ENCODE measurements at places on chromosomes 2 and 18.

DNA sequence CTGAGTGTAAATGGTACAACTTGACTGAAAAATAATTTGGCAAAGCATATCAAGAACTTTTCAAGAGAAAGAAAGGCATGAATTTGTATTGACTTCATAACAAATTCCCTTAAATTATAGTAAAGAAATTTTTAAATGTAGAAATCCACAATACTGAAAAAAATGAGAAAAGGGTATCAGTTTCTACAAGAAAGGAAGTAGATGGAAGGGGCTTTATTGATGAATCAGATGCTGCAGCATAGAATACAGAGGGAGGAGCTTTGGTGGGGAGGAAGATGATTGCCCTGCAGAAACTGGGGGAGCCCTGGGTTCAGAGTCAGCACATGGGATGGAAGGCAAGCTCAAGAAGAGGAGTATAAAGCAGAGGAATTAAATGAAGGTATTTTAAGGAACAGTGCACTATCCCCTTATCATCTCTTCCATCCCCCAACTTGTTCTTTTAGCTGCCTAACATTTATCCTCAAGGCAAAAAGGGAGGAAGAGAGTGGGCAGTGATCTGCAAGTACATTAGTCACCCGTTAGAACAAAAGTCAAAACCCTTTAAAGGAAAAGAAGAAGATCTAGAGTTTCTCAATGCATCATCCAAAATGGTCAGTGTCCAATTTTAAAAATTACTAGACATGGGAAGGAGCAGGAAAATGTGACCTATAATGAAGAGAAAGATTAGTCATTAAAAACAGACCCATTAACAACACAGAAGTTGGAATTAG lies 77.7 kb downstream of the KCTD18 start:
- no peak for DNase-seq

GRCh38 chr18:57819671-57820460 lies 16.8 kb upstream of the ATP8B1 start:
- DNase-seq, result peak; percentile 92

DNA sequence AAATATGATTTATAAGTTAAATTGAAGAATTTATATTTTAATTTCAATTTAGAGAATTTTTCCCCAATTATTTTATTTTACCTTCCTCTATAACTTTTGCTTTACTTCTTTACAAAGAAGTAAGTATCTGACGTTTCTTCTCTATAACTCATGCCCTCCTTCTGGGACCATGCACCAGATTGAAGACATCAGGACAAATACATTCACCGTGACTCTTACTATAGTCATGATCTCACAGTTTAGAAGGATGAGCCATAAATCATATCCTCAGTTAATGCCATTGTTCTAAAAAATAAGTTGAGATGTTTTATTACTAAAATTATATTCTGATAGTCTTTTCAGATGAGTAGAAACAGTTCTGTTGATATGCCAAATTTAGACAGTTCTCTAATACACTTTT lies 279.3 kb downstream of the TMX3 start:
- DNase-seq, result no peak

- DNase-seq, result no peak
These were observed 178.1 kb downstream of the NDUFA10 start for GRCh38 chr2:239846789-239847676.

DNA sequence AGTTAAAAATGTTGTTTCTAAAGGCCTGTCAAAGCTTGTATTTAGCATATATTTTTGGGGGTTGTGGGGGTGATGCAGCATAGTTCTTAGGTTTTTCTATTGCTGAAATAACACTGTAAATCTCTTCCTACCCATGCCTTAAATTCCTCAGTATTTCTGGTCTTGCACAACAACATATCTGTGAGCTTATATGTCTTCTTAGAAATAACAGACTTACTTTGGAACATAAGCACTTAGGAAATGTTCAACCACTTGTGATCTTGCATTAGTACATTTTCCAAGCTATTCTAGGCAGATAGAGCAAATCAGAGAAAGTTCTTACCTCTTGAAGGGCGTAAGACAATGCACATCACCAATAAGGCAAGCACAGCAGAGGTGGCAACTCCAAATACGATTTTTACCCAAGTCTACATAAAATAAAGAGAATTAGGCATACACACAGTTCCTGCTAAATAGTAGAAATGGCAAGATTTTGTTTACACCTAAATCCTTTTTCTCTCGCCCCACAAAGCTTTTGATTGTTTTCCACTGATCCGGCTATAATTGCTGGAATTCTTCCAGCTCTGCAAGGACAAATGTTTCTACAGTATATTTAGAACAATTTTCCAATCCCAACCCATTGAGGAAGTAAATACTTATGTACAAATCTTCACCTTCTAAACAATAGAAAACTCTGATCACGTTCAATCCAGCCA lies 512 bp downstream of the FAP start:
- peak; percentile 68 for DNase-seq

- DNase-seq, result no peak
These were observed at the start of gene ASIC4 for GRCh38 chr2:219514196-219514761. ASIC4 (plus strand) TSS chr2:219514482; CDS start chr2:219514725, 243 bp downstream.

- peak; percentile 67 for DNase-seq
These were observed 7.1 kb upstream of the KLF11 start for GRCh38 chr2:10036095-10036884.

- peak; percentile 41 for DNase-seq
These were observed 58.5 kb downstream of the ADD2 start for GRCh38 chr2:70709275-70710037.

DNA sequence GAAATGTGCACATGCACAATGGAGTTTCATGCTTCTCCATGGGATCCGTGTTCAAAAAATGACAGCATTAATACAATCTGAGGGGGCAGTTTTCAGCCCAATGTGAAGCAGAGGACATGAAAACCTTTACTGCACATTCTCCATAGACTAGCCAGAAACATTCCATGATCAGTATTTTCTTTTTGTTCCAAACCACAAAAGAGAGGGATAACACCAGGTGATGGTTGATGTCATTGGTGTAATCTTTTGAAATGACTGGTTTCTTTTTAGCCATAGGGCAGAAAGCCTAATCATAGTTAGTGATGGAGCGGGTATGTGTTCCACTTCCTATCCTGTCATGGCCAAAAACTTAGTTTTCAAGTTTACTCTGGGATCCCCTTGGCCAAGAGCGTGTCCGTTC lies 1.8 kb upstream of the KYNU start:
- no peak for DNase-seq

DNA sequence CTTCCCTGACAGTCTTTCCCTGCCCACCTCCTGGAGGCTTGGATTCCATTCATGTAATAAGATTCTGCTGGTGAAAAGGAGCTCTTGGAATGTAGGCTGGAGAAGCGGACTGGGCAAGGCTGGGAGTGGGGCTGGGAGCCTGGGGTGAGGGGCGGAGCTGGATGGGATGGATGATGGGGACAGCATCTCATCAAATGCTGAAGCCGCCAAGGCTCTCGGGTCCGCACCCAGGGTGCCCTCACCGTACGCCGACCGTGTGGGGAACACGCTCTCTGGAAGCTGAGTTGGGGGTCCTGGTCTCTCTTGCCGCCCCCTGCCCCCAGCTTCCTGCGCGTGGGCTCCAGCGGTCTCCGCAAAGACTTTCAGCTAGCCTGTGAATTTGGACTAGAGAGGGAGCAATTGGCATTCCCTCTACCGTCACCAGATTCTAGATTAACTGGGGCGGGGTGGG lies 9.1 kb downstream of the RAX start:
- no peak for DNase-seq

DNA sequence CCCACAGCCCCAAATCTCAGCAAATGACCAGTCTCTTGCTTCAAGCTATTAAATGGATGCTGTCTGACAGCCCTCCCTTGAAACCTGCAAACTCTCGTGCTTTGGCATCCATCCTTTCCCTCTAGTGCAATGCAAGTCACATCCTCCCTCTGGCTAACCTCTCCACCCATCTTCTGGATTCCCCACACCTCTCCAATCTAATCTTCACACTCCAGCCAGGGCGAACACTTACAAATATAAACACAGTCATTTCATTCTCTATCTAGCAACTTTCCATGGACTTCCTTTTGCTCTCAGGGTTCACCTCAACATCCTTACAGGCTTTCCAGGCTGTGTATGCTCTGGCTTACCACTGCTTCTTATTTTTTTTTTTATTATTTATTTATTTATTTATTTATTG lies 10.1 kb upstream of the NARS1 start:
- no peak for DNase-seq

- no peak for DNase-seq
These were observed 19.8 kb downstream of the CREG2 start for GRCh38 chr2:101367508-101367907.

DNA sequence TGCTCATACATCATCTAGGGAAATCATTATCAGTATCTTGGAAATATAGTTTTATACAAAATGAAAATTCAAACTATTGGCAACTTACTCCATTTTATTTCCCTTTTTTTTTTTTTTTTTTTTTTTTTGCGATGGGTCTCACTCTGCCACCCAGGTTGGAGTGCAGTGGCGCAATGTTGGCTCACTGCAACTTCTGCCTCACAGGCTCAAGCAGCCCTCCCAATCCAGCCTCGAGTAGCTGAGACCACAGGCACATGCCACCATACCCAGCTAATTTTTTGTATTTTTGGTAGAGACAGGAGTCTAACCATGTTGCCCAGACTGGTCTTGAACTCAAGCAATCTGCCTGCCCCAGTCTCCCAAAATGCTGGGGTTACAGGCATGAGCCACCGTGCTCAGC lies 29.0 kb downstream of the OLA1 start:
- no peak for DNase-seq

DNA sequence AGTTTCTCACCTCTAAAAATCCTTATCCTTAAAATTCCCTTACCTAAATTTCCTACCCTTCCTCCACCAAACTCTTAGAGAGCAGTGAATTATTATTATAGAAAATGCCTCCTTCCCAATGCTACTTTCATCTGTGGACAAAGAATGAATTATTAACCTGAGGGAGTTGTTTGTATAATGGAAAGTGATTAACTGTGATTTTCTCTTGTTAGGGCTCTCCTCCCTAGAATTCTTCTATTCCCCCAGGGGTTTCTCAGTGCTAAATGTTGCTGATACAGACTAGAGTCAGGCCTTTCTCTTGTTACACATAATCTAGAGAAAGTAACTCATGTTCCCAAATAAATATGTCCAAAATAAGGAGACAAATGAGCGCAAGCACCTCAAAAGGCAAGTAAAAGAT lies 23.3 kb downstream of the EPB41L5 start:
- DNase-seq, result no peak

GRCh38 chr2:238947243-238947760 lies 99.4 kb downstream of the TWIST2 start:
- no peak for DNase-seq

GRCh38 chr18:49207361-49207760 lies 253.1 kb downstream of the DYM start:
- peak; percentile 28 for DNase-seq

- DNase-seq, result peak; percentile 69
These were observed 9.7 kb upstream of the IL1RN start for GRCh38 chr2:113117541-113118262.

GRCh38 chr18:41504316-41504715 lies 450.7 kb upstream of the PIK3C3 start:
- no peak for DNase-seq

DNA sequence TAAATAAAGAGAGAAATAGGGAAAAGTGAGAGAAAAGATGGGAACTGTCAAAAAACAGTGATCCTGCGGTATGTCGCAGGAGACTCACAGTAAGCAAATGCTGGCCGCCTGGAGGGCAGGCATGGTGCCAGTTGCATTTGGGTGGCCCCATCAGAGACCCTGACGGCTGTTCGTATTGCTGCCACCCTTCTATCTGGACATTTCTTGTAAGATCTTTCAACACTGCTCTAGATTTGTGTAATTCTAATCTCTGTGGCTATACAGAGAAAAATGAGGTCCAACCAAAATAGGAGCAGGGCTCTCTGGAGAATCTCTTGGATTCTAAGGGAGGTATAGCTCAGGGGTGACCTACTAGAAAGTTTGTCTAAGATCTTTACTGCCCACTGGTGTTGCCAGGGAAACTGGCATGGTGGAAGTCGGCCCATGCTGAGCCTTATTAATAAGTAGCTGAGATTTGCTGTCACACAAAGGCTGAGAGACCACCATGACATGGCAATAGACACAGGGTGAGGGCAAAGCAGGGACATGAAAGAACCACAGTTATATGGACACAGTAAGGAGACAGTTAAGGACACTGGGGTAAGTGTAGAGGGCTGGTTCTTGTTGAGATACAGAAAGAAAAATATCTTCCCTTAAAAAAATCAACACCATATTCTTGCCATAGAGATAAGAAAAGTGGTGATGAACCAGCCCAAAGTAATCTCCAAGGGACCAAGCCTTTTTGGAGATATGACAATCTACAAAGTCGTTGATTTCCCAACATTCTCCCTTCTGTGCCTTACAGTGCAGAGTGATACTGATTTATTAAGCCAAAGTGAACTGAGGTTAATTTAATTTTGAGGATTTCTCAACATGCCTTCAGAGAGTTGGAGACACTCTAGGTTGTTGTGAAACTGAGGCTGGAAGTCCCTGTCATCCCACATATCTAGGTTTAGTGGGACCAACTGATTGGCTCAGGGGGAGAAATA lies 26.4 kb upstream of the FZD7 start:
- DNase-seq, result no peak

GRCh38 chr18:35185771-35186170 lies 55.1 kb upstream of the ZNF397 start:
- DNase-seq, result no peak

DNA sequence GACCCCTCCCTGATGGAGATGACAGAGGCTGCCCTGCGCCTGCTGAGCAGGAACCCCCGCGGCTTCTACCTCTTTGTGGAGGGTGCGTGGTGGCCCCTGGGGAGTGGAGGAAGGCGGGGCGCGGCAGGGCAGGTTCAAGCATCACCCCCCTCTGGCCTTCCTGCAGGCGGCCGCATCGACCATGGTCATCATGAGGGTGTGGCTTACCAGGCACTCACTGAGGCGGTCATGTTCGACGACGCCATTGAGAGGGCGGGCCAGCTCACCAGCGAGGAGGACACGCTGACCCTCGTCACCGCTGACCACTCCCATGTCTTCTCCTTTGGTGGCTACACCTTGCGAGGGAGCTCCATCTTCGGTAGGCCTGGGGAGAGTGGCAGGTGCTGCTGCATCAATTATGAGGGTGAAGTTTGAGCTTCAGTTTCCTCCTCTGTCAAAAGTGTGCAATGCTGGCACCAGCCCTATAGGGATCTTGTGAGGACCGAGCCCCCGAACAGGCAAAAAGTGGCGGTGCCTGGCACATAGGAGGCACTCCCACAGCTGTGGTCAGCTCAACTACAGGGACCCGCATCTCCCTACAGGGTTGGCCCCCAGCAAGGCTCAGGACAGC lies 2.2 kb downstream of the ALPI start:
- no peak for DNase-seq

- no peak for DNase-seq
These were observed 447.6 kb upstream of the ID2 start for GRCh38 chr2:8234253-8234652.

- no peak for DNase-seq
These were observed 283.6 kb downstream of the DYSF start for GRCh38 chr2:71736986-71737385.

- no peak for DNase-seq
These were observed 21.0 kb downstream of the HJURP start for GRCh38 chr2:233833345-233833744.

- peak; percentile 44 for DNase-seq
These were observed 240.6 kb upstream of the NT5C1B start for GRCh38 chr2:18829976-18830375.

- DNase-seq, result no peak
These were observed 181.3 kb upstream of the ZNF521 start for GRCh38 chr18:25533218-25533617.

GRCh38 chr2:208294482-208295024 lies 28.5 kb downstream of the PIKFYVE start:
- no peak for DNase-seq

- DNase-seq, result no peak
These were observed 12.8 kb downstream of the DNAJB2 start for GRCh38 chr2:219291910-219292490.
